Sciatic nerve (tissue), 2 donors: ENCODE measurements at places on chromosomes 16 and 17. TPM values are rescaled to one million over a fixed set of nuclear protein-coding genes. Genes with fewer than 3 reads are reported as not detected.

- DNase-seq = no peak
Observed at GRCh38 chr16:83995754-83996153, 27.7 kb downstream of the NECAB2 start.

GRCh38 chr17:15475631-15476354 lies 8.4 kb upstream of the CDRT4 start:
- DNase-seq = no peak

GRCh38 chr17:63842173-63842539 lies 329 bp downstream of the SMARCD2 start:
- DNase-seq = peak; percentile 77

DNA sequence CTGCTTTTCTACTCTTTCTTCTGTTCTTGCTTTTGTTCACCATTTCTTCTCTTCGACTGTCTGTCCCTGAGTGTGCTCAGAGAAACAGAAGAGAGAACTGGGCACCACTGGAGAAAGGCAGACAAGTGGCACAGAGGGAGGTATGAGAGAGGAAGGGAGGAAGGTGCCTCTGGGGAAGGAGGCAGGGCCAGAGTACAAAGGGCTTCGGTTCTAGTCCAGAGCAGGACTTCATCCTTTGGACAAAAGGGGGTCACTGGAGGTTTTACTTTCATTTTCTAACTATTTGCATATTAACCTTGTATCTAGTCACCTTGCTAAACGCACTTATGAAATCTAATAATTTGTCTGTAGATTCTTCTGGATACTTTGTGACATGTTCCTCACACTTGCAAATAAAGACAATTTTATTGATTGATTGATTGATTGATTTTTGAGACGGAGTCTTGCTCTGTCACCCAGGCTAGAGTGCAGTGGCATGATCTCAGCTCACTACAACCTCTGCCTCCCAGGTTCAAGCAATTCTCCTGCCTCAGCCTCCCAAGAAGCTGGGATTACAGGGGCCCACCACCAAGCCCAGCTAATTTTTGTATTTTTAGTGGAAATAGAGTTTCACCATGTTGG lies 13.5 kb downstream of the ITGB4 start:
- no peak for DNase-seq

GRCh38 chr17:61208301-61209105 lies 191.1 kb upstream of the TBX2 start:
- no peak for DNase-seq

GRCh38 chr17:72693151-72693878 lies 399.2 kb downstream of the SLC39A11 start:
- no peak for DNase-seq

GRCh38 chr17:62098623-62099231 lies 33.6 kb upstream of the MED13 start:
- no peak for DNase-seq

DNA sequence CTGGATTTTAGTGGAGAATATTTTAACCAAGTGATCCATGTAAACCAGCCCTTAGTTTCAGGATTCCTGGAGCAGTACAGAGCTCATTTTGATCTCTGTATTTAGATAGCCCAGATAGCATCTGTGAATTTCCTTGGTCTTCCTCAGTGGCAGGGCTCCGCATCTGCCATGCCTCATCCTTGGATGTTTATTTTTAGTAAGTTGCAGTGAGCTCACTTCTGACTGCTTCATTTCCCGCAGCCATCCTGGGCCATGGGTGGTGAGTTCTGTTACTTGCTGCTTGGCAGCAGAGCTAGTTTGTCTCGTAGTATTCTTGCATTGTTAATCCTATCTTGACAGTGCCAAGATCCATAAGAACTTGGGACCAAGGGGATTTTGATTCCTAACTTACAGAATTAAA lies 33.7 kb downstream of the IST1 start:
- no peak for DNase-seq

DNA sequence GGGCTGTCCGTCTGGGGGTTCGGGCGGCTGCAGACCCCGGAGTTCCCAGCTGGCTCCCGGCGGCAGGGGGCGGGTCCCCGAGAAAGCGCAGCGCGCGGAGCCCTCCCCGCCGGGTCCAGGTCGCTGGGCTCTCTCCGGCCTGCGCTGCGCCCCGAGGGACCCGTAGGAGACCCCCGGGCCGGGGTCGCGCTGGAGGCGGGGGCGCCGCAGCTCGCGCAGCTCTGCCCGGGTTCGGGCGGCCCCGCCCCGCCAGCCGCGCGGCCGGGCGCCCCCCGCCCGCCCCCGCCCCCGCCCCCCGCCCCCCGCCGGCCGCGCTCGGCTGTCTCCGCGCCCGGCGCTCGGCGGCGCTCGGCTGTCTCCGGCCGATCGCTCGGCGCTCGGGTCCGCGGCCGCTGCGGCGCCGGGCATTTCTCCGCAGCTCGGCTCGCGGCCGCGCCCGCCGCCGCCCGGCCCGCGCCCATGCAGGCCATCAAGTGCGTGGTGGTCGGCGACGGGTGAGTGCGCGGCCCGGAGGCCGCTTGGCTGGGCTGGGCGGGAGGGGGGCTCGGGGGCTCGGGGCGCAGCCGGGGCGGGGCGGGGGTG lies at the start of gene RAC3:
TSS of gene RAC3 (plus strand) at position 376 of the 582 bp plus-strand sequence. CDS start at position 460, 84 bp downstream.
- no peak for DNase-seq

DNA sequence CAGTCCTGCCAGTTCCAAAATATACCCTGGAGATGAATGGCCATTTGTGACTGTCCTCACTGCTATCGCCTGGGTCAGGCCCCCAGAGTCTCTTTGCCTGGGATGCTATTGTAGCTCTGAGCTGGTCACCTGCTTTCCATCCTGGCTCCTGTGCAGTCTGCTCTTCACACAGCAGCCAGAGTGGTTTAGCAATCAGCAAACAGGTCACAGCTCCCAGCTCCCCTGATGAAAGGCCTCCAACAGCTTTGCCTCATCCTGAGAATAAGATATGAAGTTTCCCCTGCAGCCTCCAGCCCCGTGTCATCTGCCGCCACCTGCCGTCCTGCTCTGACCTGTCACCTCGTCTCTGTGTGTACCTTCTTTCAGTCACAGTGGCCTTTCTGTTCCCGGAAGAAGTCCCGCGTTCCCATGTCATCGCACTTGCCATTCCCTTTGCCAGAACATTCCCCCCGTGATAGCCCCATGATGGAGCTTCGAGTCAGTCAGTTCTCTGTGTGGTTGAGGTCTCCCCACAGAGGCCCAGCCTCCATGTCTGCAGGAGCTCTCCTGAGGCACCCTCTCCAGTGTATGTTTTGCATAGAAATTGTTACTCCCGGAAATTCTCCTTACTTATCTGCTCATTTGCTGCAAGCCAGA lies 281.5 kb downstream of the SNX29 start:
- no peak for DNase-seq

DNA sequence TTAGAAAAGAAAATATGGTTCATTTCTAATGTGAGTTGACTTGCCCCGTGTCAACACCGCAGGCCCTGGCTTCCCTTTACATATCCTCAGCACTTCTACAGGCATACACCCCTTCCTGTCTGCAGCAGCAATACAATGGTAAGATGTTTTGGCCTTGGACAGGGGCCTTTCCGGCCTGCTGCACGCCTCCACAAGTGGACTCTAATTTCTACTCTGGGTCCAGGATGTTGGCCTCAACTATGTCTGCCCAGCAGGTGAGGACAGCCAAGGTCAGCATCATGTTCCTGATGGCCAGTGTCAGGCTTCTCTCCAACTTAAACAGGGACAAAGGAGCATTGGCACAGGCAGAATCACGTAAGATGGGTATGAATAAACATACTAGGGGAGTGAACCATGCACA lies 11.0 kb downstream of the C17orf67 start:
- DNase-seq = no peak

DNA sequence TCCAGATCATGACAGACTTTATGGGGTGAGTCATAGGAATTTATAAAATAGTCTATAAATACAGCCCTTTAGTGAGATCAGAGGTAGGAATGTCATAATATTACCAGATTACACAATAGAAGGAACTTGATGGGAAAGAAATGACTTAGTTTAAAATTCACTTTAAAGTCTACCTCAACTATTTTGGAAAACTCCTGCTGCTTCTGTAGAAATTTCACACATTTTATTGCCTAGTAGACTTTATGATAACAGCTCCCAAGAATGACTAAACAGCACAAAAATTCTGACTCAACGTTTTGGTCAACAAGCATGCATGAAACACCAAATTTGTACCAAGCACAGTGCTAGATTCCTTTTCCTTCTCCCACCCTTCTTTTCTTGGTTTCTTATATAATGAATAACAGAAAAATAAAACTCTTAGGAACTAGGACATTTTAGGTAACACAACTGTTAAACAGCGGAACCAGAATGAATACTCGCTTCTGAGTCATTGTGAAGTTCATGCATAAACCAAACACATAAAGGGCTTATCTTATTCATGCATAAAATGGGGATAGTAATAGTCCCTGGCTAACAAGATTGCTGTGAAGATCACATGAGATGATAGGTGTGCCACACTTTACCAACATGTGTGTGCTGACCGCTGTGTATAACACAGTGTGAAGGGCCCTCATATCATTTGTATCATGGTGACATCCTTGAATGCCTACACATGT lies 243.9 kb downstream of the CDH8 start:
- DNase-seq = no peak

GRCh38 chr16:85566561-85567100 lies 46.5 kb upstream of the GSE1 start:
- DNase-seq = no peak

GRCh38 chr17:67879662-67880061 lies 54.4 kb downstream of the BPTF start:
- DNase-seq = no peak

DNA sequence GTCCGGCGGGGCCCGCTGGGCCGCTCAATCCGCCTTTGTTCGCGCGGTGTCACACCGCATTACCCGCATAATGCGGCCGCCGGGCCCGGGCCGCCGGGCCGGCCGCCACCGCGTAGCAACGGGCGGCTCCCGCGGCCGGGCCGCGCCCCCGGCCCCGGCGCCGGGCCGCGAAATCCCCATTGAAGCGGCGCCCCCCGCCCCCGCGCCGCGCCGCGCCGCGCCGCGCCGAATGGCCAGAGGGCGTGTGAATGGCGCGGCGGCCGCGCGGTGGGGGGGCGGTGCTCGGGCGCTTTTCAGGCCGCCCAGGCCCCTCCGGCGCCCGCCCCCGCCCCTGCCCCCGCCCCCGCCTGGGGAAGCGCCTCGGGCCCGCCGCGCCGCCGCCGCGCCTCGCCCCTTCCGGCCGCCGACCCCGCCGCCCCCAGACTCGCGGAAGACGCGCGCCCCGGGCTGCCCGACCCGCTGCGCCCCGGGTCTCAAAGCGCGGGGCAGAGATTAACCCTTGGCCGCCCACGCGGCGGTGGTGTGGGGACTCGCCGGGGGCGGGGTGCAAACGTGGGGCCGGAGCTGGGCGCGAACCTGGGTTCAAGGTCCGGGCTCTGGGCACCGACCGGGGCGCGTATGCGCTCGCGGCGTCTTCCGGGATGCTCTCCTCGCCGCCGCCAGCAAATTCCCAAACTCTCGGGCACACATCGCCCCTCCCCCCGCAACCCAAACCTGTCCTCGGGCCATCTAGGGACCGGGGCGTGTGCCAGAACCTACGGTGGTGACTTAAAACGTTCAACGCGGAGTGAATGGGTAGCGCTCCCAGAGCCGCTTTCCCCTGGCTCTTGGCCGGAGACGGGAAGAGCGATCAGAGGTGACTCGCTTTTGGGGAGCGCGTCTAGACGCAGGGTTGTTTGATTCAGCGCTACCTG lies 46.7 kb downstream of the WNT3 start:
- peak; percentile 59 for DNase-seq

DNA sequence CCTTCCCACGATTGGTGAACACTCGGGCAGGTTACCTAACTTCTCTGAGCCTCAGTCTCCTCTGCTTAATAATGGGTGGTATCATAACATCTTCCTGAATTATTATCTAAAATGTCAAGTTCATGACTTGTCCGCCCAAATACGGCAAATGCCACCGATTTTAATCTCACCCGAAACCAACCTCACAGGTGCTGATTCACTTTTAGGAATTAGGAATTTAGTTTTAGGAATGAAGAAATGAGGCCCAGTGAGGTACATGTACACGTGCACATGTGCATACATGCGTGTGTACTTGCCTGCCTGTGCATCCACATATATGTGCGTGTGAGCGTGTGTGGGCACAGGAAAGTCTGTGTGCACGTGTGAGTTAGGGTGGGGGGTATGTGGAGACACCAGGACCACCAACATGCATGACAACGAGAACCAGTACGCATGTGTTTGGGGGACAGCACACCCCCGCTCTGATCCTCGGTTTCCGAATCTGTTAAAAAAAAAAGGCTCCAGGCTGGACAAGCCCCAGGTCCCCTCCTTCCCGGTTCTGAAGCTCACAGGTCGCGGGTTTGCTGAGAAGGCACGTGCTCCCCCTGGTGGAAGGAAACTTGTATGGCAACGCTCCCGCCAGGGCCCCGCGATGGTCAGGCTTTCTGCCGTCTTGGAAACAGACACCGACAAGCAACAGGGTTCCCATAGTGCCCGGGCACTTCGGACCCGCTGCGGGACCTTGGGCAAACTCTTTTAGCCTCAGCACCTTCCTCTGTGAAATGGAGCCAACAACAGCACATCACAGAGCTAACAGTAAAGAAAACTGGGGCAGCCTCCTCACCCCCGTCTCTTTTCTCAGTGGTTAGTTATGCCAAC lies 219.2 kb downstream of the RBFOX3 start:
- peak; percentile 87 for DNase-seq

DNA sequence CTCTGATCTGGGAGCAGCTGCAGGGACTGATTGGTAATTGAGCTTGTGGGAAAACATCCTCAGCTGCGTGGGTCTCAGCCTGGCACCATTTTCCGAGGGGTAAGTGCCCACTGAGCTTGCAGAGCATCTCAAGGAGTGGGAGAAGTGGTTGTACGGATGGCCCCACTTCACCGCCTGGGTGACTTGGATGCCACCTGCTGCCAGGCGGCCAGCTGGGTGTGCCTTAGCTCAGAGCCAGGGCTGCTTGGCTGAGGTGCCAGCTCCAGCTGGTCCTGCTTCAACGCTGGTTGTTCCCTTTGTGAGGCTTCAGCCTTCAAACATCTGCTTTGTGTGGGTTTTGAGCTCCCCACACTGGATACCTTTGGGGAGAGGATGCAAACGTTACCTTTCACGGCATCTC lies 482.7 kb upstream of the EEF2KMT start:
- no peak for DNase-seq

GRCh38 chr17:80529104-80529903 lies 15.3 kb upstream of the RPTOR start:
- DNase-seq = no peak

DNA sequence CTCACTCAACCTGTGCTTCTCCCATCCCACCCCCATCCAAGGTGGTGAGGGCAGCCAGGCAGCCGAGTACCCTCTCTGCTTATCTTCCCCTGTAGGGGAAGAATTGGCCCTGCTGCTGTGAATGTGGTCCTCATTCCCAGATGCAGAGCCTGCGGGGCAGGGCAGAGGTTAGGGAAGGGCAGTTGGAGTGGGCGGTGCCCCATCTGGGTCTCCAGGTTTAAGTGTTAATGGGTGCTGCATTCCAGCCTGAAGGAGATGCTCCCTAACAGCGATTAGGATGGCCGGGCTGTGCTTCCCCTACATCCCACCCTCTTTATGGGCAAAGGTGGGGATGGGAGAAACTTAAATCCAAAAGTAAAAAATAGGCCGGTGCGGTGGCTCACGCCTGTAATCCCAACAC lies 12.1 kb downstream of the TMEM95 start:
- DNase-seq = no peak

- DNase-seq = no peak
Observed at GRCh38 chr16:55555436-55555835, 11.0 kb upstream of the CAPNS2 start.

The C16orf46 gene
- 2.3 TPM for total RNA-seq

The KRT10 gene
- 34.1 TPM for total RNA-seq

The C1QTNF1 gene
- 22.6 TPM for total RNA-seq

The SCN4A gene
- total RNA-seq = 3.5 TPM

The CACNG3 gene
- not detected for total RNA-seq

The ZPBP2 gene
- total RNA-seq = not detected

The RNF151 gene
- not detected for total RNA-seq

The ODAD4 gene
- total RNA-seq = 2.9 TPM

The TLCD3B gene
- not detected for total RNA-seq
